ENCODE measurements at places on chromosomes 1 and 21.
A peak's percentile ranks its signal among the peaks of the same experiment; 100 is the strongest.

- H3K4me3 ChIP-seq = peak overlapping the region; percentile 83
- H3K36me3 ChIP-seq = no peaks in the 10 kb centered on the region
- H3K27me3 ChIP-seq = peaks cover 51% of the 10 kb centered on the region
These were observed 4.2 kb downstream of the TFAP2E start for GRCh38 chr1:35577071-35577998.

- no peak overlapping the region for H3K27ac ChIP-seq
- no peaks in the 10 kb centered on the region for H3K4me1 ChIP-seq
- H3K4me3 ChIP-seq = no peak overlapping the region
- DNase-seq = no peak
- no peaks in the 10 kb centered on the region for H3K36me3 ChIP-seq
- no peaks in the 10 kb centered on the region for H3K27me3 ChIP-seq
These were observed 37.8 kb upstream of the VAMP3 start for GRCh38 chr1:7733276-7733675.

- DNase-seq = no peak
- no peak overlapping the region for H3K27ac ChIP-seq
- H3K27me3 ChIP-seq = no peaks in the 10 kb centered on the region
- H3K4me3 ChIP-seq = no peak overlapping the region
- H3K4me1 ChIP-seq = no peaks in the 10 kb centered on the region
- H3K36me3 ChIP-seq = peaks cover 14% of the 10 kb centered on the region
These were observed 7.9 kb downstream of the ZNF684 start for GRCh38 chr1:40539338-40539737.

DNA sequence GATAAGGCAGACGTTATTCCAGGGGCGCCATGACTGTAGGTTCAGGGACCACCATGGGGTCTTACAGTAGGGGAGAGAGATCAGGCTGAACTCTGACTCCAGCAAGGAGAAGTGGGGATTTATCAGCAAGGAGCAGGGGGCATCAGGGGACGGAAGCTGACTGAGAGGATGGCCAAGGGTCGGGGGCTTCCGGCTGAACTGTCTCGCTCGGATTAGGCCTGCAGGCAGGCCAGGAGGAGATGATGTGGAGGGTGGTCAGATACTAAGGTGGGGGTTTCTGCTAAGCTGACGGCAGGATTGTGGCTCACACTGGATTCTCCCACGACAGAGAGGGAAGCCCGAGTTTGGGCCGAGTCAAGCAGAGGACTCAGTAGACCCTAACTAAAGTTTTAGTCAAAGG is 186.9 kb upstream of the VAMP3 start:
- no peaks in the 10 kb centered on the region for H3K36me3 ChIP-seq
- H3K4me3 ChIP-seq = no peak overlapping the region
- H3K4me1 ChIP-seq = peaks cover 5% of the 10 kb centered on the region
- H3K27me3 ChIP-seq = no peaks in the 10 kb centered on the region
- no peak overlapping the region for H3K27ac ChIP-seq

- peaks cover 44% of the 10 kb centered on the region for H3K4me1 ChIP-seq
- peaks cover 27% of the 10 kb centered on the region for H3K36me3 ChIP-seq
- H3K4me3 ChIP-seq = peak overlapping the region; percentile 81
- no peak for DNase-seq
- H3K27ac ChIP-seq = peak overlapping the region; percentile 96
These were observed 10.7 kb downstream of the EPHA2 start for GRCh38 chr1:16145030-16145661.

DNA sequence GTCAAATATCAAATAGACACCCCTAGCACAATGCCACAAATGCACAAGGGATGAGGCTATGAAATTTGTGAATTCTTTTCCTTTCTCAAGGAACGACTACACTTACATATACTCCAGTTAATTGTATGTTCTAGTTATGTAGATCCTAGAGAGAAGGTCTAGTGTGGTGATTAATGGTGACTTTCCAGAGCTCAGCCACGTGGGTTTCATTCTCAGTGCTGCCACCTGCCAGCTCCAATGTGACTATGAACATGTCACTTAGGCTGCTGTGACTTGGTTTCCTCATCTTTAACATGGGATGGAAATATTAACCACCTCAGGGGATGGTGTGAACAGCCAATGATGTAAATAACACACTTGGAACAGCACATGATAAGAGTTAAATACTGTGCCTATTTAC is 138.3 kb downstream of the APP start:
- H3K4me3 ChIP-seq = no peak overlapping the region
- no peak for DNase-seq
- H3K27ac ChIP-seq = no peak overlapping the region
- peaks cover 67% of the 10 kb centered on the region for H3K36me3 ChIP-seq
- peaks cover 20% of the 10 kb centered on the region for H3K4me1 ChIP-seq

DNA sequence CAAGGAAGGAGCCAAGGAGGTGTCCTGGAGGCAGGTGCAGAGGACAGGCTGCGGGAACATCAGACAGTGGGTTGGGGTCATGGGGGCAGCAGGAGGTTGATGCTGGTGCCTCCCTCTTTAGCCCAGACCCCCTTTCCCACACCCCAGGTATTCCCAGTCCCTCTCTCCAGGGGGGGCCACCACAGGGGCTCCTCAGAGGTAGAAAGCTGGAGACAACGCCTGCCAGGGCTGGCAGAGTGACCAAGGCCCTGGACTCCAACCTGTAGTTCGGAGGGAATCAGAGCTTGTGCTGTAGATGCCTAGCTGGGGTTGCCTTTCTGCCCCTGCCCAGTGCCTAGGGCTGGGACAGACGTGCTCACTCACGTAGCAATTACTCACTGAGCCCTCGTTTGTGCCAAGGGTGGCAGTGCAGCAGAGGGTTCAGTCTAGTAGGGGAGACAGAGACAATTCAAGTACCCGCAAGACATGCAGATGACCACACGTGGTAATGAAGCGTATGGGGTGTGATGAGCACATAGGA is 148.2 kb downstream of the PTPRU start:
- peaks cover under 1% of the 10 kb centered on the region for H3K36me3 ChIP-seq
- no peak overlapping the region for H3K4me3 ChIP-seq
- no peak for DNase-seq
- no peak overlapping the region for H3K27ac ChIP-seq
- peaks cover 29% of the 10 kb centered on the region for H3K27me3 ChIP-seq

DNA sequence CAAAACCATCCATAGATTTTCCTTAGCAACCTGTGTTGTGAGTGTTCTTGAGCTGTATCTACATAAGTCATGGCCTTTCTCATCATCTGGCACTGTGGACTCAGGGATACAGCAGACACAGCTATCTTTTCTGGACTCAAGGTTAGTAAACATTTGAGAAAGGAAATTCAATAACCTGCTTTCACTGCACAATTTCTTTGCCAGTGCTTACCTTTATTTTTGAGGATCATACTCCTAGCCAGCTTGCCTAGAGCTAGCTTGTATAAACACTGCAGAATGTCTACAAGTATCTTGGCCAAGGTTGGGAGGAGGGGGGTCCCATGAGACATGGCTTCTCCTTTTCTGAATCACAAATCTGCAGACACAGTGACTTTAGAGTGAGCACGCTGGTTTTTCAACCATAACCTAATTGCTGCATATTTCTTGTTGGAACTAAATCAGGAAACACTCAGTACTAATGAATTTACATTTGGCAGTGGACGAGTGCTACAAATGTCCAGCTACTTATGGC is 27.2 kb downstream of the ADAMTS5 start:
- H3K4me3 ChIP-seq = no peak overlapping the region
- peaks cover 31% of the 10 kb centered on the region for H3K4me1 ChIP-seq
- H3K27me3 ChIP-seq = no peaks in the 10 kb centered on the region
- DNase-seq = no peak
- H3K36me3 ChIP-seq = peaks cover 5% of the 10 kb centered on the region
- peak overlapping the region; percentile 67 for H3K27ac ChIP-seq

GRCh38 chr1:27724961-27725373 is 794 bp upstream of the FAM76A start:
- H3K27ac ChIP-seq = peak overlapping the region; percentile 95
- peaks cover 4% of the 10 kb centered on the region for H3K4me1 ChIP-seq
- H3K27me3 ChIP-seq = no peaks in the 10 kb centered on the region
- no peak for DNase-seq
- peaks cover 10% of the 10 kb centered on the region for H3K36me3 ChIP-seq

DNA sequence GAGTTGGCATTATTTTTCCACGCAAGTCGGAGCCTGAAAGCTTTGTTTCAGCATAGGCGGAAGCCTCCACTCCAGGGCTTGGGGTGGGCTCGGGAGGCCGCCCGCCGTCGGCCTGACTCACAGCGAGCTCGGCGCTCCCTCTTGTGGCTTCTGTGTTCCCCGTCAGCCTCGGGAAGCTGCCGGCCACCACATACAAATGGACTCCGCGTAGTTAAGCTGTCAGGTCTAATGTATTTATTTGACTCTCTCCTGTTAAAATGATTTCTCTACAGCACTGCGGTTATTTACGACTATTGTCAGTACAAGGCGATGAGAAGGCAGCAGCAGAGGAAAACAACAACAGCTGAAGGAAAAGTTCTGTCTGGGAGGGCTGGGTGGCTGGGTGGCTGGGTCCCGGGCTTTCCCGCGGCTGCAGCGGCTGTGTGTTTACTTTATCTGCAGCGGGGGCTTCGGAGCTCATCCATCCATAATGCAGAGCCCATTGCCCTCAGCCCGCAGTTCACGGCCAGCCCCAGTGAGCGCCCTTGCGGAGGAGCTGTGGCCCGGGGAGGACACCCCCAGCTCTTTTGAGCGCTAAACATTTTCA is 375.7 kb upstream of the CAMK1G start:
- H3K36me3 ChIP-seq = no peaks in the 10 kb centered on the region
- peak; percentile 83 for DNase-seq
- peaks cover 9% of the 10 kb centered on the region for H3K4me1 ChIP-seq
- peak overlapping the region; percentile 91 for H3K4me3 ChIP-seq
- H3K27ac ChIP-seq = peak overlapping the region; percentile 61
- peaks cover 63% of the 10 kb centered on the region for H3K27me3 ChIP-seq

- H3K4me3 ChIP-seq = peak overlapping the region; percentile 84
- no peaks in the 10 kb centered on the region for H3K36me3 ChIP-seq
- peaks cover 95% of the 10 kb centered on the region for H3K27me3 ChIP-seq
- H3K4me1 ChIP-seq = peaks cover 24% of the 10 kb centered on the region
- DNase-seq = no peak
These were observed 2.5 kb upstream of the HLX start for GRCh38 chr1:220876511-220877376.

DNA sequence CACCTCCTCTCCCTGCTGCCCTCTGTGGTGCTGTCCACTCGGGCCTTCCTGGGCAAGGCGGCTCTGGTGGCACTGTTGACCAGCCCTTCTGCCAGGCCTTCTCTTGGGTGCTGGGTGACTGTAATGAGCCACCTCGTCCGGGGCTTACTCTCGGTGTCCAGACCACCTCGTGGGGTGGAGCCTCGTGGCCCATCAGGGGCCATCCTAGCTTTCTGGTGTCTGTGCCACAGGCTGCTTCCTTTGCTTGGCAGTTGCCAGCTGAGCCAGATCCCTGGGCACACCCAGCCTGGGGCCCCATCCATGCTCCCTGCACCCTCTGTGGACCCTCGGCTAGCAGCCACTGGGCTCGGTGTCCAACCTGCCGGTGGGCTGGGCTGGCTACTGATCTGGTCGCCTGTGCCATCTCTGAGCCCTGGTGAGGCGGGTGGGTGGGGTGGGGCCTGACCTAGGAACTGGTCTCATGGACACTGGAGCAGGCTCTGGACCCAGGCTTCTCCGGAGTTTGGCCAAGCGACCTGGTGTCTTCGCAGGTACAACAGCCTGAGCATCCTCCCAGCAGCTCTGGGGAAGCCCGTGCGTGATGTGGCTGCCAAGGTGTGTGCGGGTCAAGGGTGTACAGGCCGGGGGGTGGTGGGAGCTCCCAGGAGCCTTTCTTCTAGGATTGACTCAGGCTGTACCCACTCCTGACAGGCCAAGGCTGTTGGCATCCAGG is 1.4 kb downstream of the PRXL2B start:
- peak overlapping the region; percentile 81 for H3K4me3 ChIP-seq
- no peak overlapping the region for H3K27ac ChIP-seq
- no peaks in the 10 kb centered on the region for H3K36me3 ChIP-seq
- no peak for DNase-seq
- peaks cover 8% of the 10 kb centered on the region for H3K4me1 ChIP-seq

DNA sequence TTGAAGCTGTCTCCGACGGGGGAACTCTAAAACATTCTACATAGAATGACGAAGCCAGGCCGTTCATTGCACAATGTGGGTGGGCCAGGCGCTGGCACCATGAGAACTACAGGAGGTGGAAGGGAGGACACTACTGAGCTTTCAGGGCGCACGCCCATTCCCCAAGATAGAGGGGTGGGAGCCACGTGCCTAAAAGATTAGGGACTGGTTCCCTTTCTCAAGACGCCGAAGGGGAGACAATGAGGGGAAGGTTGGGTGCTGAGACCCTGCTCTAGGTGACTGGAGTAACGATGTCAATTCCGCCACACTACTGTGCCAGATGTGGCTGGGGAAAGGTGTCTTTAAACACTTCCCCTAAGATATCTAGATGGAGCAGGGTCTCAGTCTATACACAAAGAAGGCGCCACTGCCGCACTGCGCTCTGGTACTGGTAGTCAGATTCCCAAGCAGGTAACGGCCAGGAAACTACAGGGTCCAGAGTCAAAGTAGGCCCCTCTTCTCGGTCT is 782 bp downstream of the CSDE1 start:
- H3K4me1 ChIP-seq = peaks cover 44% of the 10 kb centered on the region
- peak overlapping the region; percentile 100 for H3K27ac ChIP-seq
- H3K36me3 ChIP-seq = peaks cover 4% of the 10 kb centered on the region
- no peaks in the 10 kb centered on the region for H3K27me3 ChIP-seq
- peak overlapping the region; percentile 97 for H3K4me3 ChIP-seq
- no peak for DNase-seq

DNA sequence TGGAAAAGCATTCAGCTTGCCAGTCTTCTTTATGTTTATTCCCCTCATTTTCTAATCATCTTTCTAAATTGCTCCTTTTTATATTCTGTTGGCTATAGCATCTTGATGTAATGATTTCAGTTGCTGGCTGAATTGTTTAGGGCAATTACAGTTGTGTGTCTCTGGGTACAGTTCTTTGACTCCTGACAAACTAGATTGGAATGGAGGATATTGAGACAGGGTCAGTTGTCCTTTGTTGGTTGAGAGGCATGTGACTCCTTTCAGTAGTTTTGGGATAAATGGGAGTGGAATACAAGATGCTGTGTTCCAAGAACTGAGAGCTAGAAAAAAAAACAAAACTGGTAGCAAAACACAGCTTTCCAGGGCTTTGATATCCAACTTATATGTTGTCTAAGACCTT is 1.5 kb downstream of the CENPF start:
- H3K4me3 ChIP-seq = peak overlapping the region; percentile 97
- peaks cover 6% of the 10 kb centered on the region for H3K36me3 ChIP-seq
- no peaks in the 10 kb centered on the region for H3K27me3 ChIP-seq
- DNase-seq = no peak
- H3K4me1 ChIP-seq = peaks cover 13% of the 10 kb centered on the region

DNA sequence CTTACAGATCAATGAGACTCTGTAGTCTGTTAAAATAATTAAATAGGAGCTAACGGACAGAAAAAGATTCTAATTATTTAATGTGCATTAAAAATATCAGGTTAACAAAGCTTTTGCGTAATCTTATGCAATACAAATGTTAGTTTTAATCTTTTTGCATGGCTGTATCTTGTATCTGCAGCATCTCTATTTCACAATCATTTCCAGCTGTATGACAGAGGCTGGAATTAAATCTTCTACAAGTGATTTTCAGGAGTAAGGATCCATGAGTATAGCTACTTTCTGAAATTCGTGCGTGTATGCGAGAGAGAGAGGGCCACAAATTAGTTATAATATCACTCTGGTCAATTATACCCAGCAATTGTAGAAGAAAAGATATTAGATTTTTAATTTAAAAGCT is 1446.8 kb downstream of the NCAM2 start:
- H3K27ac ChIP-seq = no peak overlapping the region
- H3K27me3 ChIP-seq = no peaks in the 10 kb centered on the region
- DNase-seq = no peak
- no peak overlapping the region for H3K4me3 ChIP-seq

- no peaks in the 10 kb centered on the region for H3K4me1 ChIP-seq
- no peaks in the 10 kb centered on the region for H3K36me3 ChIP-seq
These were observed 21.3 kb upstream of the ZMYM4 start for GRCh38 chr1:35247256-35247655.

Data from type B pancreatic cell (in vitro differentiated cells).